Stimulated activated CD8-positive, alpha-beta memory T cell treated with anti-CD3 and anti-CD28 coated beads, Interleukin-7, amount 100 ng/mL, for 1 hour (primary cell): ENCODE measurements at places on chromosomes 4 and X.

DNA sequence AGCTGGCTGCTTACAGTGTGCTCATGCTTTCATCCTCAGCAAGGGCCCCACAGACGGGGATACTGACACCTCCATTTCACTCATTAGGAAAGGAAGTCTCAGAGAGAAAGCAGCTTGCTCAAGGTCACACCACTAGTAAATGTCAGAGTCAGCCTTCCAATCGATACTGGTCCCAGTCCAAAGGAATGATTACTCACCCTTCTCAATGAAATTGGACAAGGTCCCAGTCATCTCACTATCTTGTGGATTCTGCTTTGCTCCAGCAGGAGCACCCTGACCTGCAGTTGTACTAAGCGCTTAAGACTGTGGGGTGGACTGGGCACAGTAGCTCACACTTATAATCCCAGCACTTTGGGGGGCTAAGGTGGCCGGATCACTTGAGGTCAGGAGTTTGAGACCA is 132.2 kb upstream of the SLC34A2 start:
- no peak for DNase-seq

DNA sequence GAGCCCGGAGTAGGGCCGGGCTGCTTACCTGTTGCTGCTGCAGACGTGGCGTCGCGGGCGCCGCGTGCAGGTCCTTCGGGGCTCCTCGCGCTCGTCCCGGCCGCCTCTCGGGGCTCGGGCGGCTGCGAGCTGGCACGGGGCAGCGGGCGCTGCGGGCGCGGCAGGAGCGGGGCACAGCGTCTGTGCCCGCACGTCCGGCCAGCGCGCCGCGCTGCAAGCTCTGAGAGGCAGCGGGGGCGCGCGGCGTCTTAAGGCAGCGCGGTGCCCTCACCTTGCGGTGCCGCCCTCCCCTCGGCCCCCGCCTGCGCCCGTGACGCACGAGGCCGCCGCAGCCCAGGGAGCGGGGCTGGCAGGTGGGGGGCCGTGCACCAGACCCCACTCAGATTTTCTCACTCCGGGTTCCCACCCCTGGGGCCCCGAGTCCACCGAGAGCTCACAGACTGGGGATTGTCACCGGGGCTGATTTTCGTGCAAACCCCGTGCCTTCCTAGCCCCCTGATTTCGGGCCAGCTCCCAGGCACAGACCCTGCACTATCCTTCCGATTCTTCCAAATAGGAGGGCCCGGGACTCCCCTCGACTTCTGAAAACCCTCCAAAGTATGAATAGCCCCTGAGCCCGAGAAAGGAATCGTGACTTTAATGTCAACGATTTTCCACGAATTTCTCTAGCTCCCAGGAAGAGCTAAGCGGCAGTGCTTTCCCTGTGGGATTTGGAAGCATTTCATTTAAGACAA is at the start of gene GPR101:
Gene GPR101 (minus strand): TSS at position 222 of the 734 bp plus-strand sequence. CDS start 2,321 bp downstream, outside the sequence.
- DNase-seq = no peak

DNA sequence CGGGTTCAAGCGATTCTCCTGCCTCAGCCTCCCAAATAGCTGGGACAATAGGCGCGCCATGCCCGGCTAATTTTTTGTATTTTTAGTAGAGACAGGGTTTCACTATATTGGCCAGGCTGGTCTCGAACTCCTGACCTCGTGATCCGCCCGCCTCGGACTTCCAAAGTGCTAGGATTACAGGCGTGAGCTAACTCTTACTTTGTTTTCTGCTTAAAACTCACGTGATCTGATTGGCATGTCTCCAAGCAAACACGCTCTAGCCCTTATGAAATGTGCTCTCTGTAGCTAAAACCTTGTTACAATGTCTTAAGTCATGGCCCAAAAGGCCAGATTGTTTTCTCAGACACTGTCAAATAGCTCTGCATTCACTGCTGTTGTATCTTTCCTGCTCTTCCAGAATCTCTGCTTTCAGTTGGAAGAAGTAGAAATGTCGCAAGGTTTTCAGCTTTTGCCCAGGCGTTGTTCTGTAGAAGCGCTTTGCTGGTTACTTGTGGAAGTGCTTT is 39.7 kb upstream of the OGT start:
- DNase-seq = no peak

DNA sequence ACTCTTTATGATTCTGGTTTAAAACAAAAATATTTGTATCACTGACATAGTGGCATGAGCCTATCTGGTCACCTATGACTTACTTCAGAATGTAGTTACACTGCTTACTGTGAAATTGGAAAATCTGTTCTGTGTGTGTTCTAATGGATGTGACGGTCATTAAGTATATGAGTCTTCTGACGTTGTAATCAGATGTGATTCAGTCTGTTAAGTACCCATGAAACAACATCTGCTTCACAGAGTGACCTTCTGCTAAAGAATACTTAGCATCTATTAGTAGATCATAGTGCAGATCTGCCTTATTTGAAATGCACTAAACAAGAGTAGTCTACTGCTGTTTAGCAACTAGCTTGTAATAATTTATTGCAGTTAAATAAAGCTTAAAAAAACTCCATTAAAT is 317.1 kb downstream of the DCTD start:
- DNase-seq = no peak

- no peak for DNase-seq
Measured at GRCh38 chr4:3527101-3527913, 4.9 kb downstream of the LRPAP1 start.

DNA sequence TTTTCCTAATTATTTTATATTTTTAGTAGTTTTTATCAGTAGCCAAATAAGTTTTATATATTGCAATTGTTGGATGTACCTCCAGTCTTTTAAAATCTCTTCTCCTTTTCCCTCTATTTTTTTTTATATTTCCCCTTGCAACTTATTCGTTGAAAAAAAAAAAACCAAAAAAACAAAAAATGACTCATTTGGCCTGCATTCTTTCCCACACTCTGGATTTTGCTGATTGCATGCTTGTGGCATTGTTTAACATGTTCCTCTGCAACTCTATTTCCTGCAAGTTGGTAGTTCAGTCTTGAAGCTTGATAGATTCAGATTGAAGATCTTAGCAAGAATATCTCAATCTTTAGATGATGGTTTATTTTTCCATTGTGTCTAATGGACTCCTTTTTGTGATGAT is 260.6 kb upstream of the BOD1L1 start:
- no peak for DNase-seq

GRCh38 chr4:105305019-105305836 is 158.6 kb downstream of the TET2 start:
- no peak for DNase-seq
